BJ (cell line): ENCODE measurements at places on chromosomes 6 and 20.

- DNase-seq, result no peak
These were observed 88.4 kb downstream of the CDC5L start for GRCh38 chr6:44475779-44476434.

DNA sequence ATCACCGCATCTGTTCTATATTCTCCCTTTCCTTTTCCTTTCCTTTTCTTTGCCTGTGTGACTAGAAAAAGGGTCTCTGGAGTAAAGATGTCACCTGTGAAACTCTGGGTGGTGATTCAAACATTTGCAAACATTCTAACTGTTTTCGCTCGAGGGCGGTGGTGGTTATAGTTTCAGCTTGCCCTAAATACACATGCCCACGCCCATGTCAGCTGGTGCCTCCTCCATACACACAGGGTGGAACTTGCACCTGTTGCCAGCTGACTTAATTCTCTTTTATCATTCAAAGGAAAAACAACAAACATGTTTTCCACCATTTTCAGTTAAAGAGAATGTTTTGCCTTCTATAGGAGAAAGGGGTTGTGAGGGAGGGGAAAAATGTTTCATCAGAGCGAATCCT is 381.9 kb upstream of the ARID1B start:
- no peak for DNase-seq

DNA sequence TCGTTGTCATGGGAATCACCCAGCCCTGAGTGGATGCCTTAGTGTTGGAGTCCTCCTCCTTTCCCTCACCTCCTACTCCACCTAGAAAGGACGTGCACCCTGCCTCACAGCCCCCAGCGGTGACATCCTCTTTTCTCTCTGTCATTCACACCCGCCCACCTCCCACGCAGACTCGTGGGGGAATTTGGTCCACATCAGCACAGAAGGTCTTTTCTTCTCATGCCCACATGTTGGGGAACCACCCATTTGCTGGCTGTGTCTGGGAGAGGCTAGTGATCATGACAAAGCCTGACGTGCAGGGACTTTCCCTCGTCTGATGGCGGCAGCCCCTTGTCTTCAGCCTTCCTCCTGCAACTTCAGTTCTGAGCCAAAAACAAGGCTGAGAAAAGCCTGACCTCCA is 96.0 kb upstream of the CNKSR3 start:
- no peak for DNase-seq

DNA sequence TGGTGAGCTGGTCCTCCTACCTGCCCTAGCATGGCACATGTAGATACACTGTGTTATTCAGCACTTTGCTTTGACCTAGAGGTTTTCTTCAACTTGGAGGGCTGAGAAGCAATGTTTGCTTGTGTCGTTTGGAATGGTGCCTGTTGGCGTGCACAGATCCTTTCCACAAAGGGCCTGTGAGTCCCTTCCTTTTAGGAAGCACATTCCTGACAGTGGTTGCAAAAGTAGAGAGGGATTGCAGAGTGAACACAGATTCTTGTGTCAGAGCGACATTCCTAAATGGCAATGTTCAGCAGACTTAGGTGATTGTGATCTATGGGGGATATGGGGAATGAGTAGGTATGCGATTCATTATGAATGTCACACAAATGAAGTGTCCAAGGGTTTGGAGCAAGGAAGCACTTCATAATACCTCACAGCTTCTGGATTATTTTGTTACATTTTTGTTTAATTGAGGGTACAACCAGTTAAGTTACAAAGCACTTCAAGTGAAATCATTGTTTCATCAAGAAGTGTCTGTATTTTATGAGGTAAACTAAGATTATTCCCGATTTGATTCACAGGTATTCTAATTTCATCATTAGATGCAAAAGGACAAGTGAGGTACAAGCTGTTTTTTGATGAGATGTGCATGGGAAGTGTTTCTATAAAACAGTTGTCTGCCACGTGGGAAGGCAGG is 713 bp upstream of the RNF144B start:
- no peak for DNase-seq

DNA sequence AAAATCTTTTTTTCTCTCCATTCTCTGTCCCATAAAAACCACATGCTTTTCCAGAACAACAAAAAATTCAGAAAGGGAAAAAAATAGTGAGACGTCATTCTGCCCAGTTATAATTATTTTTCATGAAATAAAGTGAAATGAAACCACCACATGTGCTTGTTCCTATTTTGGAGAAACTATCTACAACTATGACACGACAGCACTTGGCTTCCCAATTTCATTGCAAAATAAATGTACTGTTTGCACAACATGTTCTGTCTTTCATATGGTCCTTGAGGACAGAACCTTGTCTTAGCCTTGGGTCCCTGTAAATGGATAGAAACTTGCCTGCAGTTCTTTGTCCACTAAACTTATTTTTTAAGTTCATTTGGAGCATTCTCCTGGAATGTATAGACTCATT is 5.6 kb upstream of the MAN1A1 start:
- DNase-seq, result no peak

- peak; percentile 94 for DNase-seq
These were observed 72.4 kb downstream of the FGD2 start for GRCh38 chr6:37077905-37078296.

- DNase-seq, result no peak
These were observed 301.9 kb downstream of the LAMA2 start for GRCh38 chr6:129184808-129185366.

DNA sequence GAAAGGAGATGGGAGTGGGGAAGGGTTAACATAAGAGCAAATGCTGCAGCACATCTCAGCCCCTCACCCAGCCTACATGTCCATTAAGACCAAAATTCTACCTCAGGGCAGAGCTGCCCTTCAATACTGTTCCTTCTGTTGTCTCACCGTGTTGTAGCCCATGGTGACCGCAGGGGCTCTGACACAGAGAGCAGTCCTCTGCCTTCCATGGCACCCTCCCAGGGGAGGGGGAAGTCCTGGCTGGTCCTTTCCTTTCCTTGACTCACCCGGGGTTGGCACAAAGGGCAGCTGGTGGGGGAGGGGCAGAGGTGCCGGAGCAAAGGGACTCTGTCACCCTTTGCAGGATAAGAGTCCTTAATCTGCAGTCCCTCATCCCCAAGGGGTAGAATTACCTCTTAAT is 15.2 kb downstream of the NKX2-2 start:
- no peak for DNase-seq

DNA sequence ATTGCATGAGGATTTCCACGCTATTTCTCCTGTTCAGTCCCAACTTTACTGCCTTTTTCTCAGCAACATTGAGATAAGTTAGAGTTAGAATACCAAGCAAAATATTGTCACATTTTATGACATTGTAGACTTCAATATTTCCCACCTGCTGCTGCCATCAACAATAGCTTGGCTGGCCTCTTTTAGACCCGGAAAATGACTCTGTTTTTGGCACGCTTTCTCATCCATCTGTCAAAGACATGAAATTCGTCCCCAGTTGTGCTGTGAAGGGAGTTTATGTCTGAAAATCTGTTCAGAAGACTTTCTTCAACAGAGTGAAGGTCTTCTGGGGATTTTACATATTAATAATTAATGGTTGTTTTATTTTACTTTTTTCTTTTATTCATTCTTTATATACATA is 857.3 kb downstream of the FRK start:
- no peak for DNase-seq

DNA sequence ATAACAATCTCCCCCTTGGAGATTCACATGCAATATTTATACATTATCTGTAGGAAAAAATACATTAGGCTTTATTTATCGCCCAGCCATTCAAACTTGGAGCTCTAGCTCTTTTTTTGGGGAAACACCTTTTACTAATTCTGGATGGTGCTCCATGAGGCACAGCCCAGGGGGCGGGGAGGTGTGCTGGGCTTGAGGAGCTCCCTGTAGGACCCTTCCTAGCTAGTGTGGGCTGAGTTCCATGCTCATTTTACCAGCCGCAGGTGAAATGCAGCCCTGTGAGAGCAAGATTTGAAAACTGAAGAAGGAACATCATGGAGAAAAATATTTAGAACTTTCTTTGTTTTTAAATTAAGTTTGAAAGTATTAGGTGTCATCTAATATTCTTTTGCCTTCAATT is 99.6 kb upstream of the POPDC3 start:
- DNase-seq, result no peak

GRCh38 chr6:71179249-71179885 is 109.2 kb upstream of the OGFRL1 start:
- DNase-seq, result no peak

GRCh38 chr6:13250703-13251102 is 77.6 kb downstream of the TBC1D7 start:
- DNase-seq, result no peak

DNA sequence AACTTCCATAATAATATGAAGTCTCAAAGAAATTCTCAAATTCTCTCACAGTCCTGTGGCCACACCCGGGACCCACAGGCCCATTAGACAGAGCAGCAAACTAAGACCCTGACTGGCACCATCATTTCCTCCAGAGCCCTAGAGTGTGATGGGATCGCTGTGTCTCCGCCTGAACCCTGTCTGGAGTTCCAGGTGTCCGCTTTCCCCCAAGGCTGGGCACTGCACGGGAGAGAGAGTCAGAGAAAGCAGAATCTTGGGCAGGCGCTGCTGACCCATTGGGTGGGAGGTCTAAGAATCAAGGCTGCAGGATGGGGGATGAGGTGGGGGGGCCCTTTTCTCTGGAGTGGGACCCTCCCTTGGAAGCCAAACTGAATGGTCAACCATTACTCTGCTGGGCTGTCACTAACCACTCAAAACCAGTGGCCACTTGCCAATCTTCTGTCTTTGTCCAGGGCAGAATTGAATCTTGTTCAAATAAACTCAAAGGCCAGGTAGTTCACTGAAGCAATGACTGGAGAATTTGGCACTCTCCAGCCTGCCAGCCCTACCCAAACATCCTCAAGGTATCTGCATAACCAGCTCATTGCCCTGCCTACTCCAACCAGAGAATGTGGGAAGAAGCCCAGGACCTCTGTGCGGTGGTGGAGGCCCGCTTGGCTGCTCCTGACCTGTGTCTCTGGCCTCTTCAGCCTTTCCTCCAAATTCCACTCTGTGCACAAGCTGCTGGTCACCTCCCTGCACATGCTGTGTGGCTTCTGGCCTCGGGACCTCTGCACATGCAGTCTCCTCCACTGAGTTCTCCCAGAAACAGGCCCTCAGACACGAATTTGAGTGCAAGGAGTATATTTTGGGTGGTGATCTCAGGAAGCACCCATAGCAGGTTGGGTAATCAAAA is 141.1 kb downstream of the CEBPB start:
- DNase-seq, result no peak

DNA sequence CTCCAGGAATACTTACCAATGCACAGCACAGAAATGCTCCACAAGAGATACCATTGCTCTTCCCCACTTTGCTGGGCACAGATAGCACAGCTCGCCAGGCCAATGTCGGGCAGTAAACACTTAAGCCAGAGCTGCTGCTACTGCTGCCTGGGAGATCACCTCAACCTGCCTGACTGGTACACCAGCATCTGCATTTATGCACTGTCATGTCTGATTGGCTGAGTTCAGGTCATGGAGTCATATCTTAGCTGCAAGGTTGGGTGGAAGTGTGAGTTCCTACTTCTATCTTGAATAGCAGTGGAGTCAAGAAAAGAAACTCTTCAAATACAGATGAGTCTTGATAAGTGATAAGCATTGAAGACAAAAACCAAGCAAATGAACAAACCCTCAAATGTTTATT is 10.9 kb upstream of the ADGRF4 start:
- no peak for DNase-seq

GRCh38 chr6:130945401-130945919 is 117.6 kb downstream of the EPB41L2 start:
- DNase-seq, result no peak

GRCh38 chr6:124446961-124447360 is 515.3 kb upstream of the RNF217 start:
- no peak for DNase-seq

DNA sequence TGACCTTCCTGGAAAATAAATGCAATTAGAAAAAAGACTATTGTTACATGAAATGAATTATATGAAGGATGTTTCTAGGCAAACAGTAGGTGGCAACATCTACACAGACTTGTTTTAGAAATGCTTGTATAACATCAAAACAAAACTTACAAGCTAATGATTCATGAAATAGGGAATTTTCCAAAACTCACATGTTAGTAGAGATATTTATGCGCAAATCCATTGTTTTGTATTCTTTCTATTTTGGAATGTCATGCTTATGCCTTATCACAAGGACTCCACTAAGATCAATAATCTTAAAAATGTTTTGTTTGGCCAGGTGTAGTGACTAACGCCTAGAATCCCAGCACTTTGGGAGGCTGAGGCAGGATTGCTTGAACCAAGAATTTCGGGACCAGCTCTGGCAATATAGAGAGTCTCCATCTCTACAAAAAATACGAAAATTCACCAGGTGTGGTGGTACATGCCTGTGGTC is 32.3 kb upstream of the LGSN start:
- no peak for DNase-seq

DNA sequence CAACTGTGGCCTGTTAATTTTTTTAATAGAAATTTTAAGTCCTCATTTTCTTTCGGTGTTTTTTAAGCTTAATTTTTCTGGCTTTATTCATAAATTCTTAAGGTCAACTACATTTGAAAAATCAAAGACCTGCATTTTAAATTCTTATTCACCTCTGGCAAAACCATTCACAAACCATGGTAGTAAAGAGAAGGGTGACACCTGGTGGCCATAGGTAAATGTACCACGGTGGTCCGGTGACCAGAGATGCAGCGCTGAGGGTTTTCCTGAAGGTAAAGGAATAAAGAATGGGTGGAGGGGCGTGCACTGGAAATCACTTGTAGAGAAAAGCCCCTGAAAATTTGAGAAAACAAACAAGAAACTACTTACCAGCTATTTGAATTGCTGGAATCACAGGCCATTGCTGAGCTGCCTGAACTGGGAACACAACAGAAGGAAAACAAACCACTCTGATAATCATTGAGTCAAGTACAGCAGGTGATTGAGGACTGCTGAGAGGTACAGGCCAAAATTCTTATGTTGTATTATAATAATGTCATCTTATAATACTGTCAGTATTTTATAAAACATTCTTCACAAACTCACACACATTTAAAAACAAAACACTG is 10.1 kb downstream of the HFE start:
- DNase-seq, result no peak

GRCh38 chr6:52420668-52421358 is 671 bp downstream of the EFHC1 start:
- no peak for DNase-seq

- no peak for DNase-seq
These were observed 1.4 kb upstream of the CHD6 start for GRCh38 chr20:41619360-41620100.
